ENCODE measurements at places on chromosomes 16 and 17. TPM values are rescaled to one million over a fixed set of nuclear protein-coding genes. Genes with fewer than 3 reads are reported as not detected.

Gene TP53TG3C
- total RNA-seq, result not detected

DNA sequence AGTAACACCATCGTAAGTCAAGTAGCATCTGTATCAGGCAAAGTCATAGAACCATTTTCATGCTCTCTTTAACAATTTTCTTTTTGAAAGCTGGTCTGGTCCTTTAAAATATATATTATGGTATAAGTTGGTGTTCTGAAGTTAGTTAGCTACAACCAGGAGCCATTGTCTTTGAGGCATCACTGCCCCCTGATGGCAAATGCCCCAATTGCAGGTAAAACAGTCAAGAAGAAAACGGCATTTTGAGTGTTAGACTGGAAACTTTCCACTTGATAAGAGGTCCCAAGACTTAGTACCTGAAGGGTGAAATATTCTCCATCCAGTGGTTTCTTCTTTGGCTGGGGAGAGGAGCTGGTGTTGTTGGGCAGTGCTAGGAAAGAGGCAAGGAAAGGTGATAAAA lies 14.1 kb downstream of the TP53 start:
- DNase-seq, result no peak
- H3K4me1 ChIP-seq, result no peaks in the 10 kb centered on the region
- peaks cover 20% of the 10 kb centered on the region for H3K36me3 ChIP-seq
- H3K27me3 ChIP-seq, result no peaks in the 10 kb centered on the region
- no peak overlapping the region for H3K4me3 ChIP-seq
- no peak overlapping the region for H3K27ac ChIP-seq

GRCh38 chr16:1137604-1138003 lies 15.3 kb upstream of the CACNA1H start:
- H3K4me3 ChIP-seq, result no peak overlapping the region
- no peak overlapping the region for H3K27ac ChIP-seq
- peaks cover 72% of the 10 kb centered on the region for H3K27me3 ChIP-seq
- H3K36me3 ChIP-seq, result no peaks in the 10 kb centered on the region
- no peaks in the 10 kb centered on the region for H3K4me1 ChIP-seq
- no peak for DNase-seq

Gene MYH1
- 3,329 TPM for total RNA-seq

GRCh38 chr16:21643785-21644184 lies 8.6 kb downstream of the IGSF6 start:
- H3K27ac ChIP-seq, result no peak overlapping the region
- no peaks in the 10 kb centered on the region for H3K36me3 ChIP-seq
- peaks cover 23% of the 10 kb centered on the region for H3K4me1 ChIP-seq
- DNase-seq, result no peak

DNA sequence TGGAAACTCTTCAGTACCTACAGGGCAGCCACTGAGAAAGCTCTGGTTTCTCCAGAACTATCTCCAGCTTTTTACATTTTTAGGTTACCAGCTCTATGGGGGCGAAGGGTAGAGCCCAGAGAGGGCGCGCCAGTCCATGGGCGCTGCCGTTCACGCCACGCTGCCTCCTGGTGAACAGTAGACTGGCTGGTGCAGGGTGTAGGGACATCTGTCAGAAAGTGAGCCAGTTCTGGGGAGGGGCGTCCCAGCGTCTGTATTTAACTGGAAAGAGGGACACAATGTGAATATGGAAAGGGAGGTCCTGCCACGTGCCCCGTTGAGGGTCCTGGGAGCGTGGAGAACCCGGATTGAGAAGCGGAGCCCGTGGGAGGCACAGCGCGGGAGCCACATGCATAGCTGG lies 16.4 kb upstream of the CLEC18A start:
- H3K4me3 ChIP-seq, result no peak overlapping the region
- DNase-seq, result no peak
- no peak overlapping the region for H3K27ac ChIP-seq
- H3K36me3 ChIP-seq, result peaks cover 97% of the 10 kb centered on the region

- peaks cover 19% of the 10 kb centered on the region for H3K4me1 ChIP-seq
- H3K27ac ChIP-seq, result peak overlapping the region; percentile 19
- H3K36me3 ChIP-seq, result no peaks in the 10 kb centered on the region
- peak overlapping the region; percentile 7 for H3K4me3 ChIP-seq
Observed at GRCh38 chr17:46212634-46213435, 19.6 kb upstream of the KANSL1 start.

GRCh38 chr16:54932737-54933254 lies 2.1 kb downstream of the IRX5 start:
- peak overlapping the region; percentile 89 for H3K4me3 ChIP-seq
- no peak for DNase-seq
- H3K27me3 ChIP-seq, result peaks cover 37% of the 10 kb centered on the region
- H3K27ac ChIP-seq, result peak overlapping the region; percentile 97
- H3K4me1 ChIP-seq, result peaks cover 9% of the 10 kb centered on the region

GRCh38 chr16:81718637-81719036 lies 60.5 kb upstream of the PLCG2 start:
- DNase-seq, result no peak
- no peaks in the 10 kb centered on the region for H3K36me3 ChIP-seq
- no peaks in the 10 kb centered on the region for H3K4me1 ChIP-seq
- no peak overlapping the region for H3K27ac ChIP-seq
- H3K4me3 ChIP-seq, result no peak overlapping the region
- H3K27me3 ChIP-seq, result no peaks in the 10 kb centered on the region

Gene USB1
- total RNA-seq, result 10.1 TPM

DNA sequence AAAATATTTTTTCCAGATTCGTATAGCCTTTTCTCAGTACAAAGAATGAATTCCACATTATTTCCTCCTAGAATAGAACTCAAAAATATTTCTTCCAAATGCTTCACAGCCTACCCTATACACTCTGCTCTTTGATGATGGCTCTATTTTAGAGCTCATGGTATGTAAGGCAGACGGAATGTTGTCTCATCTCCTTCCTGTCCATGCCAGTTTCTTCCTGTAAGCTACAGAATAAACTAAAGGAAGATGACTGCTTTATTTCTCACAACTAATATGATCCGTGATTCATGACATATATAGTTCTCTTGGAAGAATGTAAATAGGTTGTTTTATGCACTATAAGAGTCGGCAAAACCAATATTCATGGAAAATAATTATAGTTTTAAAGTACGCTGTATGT lies 723.1 kb downstream of the CDH11 start:
- H3K4me3 ChIP-seq, result no peak overlapping the region
- DNase-seq, result no peak
- no peak overlapping the region for H3K27ac ChIP-seq
- H3K4me1 ChIP-seq, result no peaks in the 10 kb centered on the region
- H3K36me3 ChIP-seq, result no peaks in the 10 kb centered on the region

All from psoas muscle (tissue), 8 donors.